M059J (cell line): ENCODE measurements at places on chromosomes 6 and 20. TPM values are rescaled to one million over a fixed set of nuclear protein-coding genes. Genes with fewer than 3 reads are reported as not detected.
A peak's percentile ranks its signal among the peaks of the same experiment; 100 is the strongest.

DNA sequence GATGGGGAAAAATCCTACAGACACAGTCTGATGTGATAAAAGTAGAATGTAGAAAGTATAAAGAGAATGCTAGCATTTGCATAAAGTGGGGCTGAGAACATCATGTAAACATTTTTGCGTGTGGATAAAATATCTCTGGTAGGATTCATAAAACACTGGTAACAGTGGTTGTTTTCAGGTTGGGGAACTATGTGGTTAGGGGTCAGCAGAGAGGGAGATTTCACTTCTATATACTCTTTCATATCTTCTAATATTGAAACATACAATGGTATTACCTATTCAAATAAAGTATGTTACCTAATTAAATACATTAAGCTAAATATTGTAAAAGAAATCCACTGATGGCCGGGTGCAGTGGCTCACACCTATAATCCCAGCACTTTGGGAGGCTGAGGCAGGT, 96.2 kb upstream of the CCDC167 start:
- DNase-seq, result no peak

GRCh38 chr6:27141529-27142015, 105.9 kb upstream of the PRSS16 start:
- DNase-seq, result no peak

GRCh38 chr20:62406635-62407176, 379 bp downstream of the CABLES2 start:
- peak; percentile 24 for DNase-seq

GRCh38 chr6:160202411-160202810, 56.2 kb downstream of the SLC22A2 start:
- peak; percentile 48 for DNase-seq

B3GAT2 gene
- total RNA-seq, result not detected in 2 replicates

TAGAP gene
- total RNA-seq, result 0.02 TPM in 1 of 2 replicates, not detected in the other

PAQR8 gene
- 4.9 and 9.9 TPM in 2 replicates for total RNA-seq

FHL5 gene
- total RNA-seq, result not detected in 2 replicates
